ENCODE measurements at places on chromosomes 3 and 15. TPM values are rescaled to one million over a fixed set of nuclear protein-coding genes. Genes with fewer than 3 reads are reported as not detected.

DNA sequence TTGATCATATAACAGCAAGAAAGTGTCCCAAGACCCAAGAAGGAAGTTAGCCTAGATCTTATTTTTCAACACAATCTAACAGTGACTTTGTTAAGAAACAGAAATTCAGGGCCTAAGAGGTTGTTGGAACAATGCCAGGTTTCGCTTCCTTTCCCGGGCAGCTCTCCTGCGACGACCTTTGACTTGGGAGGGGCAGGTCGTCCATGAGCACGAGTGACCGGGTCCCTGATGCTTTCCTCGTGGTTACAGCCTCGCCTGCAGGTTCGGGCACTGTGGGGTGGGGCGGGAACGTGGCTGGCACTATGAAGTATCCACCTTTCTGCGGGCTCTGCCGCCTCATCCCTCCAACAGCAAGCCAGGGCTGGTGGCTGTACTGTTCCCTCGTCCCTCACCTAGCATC, 90.1 kb upstream of the RGMA start:
- DNase-seq, result no peak

DNA sequence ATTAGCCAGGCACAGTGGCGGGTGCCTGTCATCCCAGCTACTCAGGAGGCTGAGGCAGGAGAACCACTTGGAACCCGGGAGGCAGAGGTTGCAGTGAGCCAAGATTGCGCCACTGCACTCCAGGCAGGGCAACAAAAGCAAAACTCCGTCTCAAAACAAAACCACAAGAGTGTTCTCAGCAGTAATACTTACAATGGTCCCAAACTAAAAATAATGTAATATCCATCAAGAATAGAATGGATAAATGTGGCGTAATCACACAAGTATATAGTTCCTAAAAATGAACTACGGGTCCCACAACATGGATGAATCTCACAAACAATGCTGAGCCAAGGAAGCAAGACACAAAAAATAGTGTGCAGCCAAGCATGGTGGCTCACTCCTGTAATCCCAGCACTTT, 39.2 kb downstream of the STAG1 start:
- DNase-seq, result no peak

- DNase-seq, result no peak
Observed at GRCh38 chr3:58628823-58629562, 37.6 kb downstream of the FAM3D start.

DNA sequence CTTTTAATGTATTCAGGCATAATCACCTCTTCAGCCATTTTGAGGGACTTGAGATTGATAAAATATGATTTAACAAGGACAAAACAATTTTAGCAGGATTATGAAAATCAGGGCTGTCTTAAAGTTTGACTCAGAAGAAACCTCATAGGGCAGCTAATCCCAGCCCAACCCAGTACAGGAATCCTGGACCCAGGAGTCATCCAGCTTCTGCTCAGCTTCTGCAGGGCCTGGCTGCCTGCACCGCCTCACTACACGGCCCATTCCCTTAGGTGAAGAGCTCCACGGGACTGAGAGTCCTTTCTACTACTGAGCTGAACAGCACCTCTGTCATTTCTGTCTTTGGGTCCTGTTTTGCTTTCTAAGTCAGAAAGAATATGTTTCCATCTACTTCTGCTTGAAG, 37.5 kb downstream of the ARHGAP31 start:
- DNase-seq, result no peak

DNA sequence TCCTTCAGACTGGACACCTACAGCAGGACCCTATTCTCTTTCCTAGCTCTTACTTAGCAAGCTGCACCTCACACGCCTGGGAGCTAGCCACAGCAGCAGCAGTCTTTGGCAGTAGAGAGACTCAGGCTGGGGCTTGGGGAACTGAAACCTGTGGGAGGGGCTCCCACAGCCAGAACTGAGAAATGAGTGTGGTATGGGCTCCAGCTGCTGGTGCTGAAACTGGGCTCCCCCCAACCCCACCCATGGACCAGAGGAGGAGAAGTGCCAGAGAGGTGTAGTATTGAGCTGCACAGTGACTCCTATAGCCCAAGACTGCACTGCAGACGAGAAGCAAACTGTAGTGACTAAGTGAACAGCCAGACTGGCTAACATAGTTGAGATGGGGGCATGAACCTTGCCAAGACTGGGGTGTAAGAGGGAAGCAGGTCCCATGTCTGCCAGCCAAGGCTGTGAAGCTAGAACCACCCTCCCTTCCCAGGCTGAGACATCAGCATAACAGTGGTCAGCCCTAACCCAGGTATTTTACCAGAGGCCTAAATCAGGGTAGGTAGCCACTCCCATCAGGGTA, 62.5 kb downstream of the MYO5A start:
- DNase-seq, result no peak

DNA sequence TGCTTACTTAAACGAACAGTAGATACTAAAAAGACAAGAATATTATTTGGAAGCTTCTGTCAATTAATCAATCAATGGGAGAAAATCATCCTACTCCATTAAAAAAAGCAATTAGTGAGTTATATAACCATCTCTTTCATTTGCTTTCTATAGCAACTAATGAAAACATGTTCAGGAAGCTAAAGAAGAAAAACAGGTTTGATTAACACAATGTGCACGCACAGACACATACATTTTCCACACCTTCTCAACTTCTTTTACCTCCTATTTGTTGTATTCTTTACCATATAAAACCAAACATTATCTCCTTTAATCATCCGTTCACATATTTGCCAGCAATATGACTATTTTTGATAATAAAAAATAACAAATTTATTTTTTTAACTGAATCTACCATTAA, 111.3 kb downstream of the GBE1 start:
- no peak for DNase-seq

Gene CLDN18
- total RNA-seq, result 0.28 TPM

Gene NR2E3
- total RNA-seq, result 0.05 TPM

Gene GXYLT2
- 6.6 TPM for total RNA-seq

Measured in thymus (tissue), 14 donors.